ENCODE measurements at places on chromosomes 4 and X.

DNA sequence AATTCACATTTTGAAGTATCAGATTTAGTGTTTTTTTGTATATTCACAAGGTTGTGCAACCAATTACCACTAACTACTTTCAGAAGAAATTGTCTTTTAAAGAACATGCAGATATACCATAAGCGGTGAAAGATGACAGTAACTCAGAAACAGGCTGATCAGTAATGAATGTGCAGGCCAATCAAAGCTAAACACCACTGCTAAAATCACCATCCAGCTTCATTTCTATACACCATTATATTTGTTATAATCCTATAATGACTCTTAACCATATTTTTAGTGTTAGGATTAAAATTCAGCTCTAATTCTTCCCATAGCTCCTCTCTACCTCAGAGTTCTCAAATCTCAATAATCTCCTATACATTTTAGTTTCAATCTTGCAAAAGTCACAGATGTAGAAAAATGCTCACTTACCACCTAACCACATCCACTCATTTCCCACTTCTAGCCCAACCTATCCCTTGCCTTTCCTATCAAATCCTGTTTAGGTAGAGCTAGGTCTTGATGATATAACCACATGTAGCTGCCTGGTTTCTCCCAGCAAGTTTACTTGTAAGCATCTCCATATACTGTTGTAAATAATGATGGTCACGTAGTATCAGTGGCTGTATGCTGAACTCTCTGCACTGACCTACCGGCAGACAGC, 16.6 kb downstream of the COQ2 start:
- no peak for DNase-seq

DNA sequence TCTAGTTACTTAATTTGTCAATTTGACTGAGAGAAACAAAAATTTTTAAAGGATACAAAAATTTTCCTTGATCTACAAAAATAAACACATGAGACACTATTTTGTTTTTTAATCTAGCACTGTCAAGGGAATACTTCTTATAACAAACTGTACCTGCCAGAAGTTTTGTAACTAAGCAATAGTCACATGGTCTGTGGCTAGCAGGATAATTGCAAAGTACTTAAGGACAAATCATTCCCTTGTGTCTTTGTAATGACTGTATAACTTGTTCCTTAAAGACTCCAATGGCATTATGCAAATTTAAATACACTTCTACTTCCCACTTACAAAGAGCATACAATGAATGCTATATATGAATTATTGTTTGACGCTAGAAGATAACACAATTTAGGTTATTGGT, 25.1 kb upstream of the ANK2 start:
- no peak for DNase-seq

GRCh38 chrX:10360116-10360515, 203.3 kb downstream of the CLCN4 start:
- no peak for DNase-seq

DNA sequence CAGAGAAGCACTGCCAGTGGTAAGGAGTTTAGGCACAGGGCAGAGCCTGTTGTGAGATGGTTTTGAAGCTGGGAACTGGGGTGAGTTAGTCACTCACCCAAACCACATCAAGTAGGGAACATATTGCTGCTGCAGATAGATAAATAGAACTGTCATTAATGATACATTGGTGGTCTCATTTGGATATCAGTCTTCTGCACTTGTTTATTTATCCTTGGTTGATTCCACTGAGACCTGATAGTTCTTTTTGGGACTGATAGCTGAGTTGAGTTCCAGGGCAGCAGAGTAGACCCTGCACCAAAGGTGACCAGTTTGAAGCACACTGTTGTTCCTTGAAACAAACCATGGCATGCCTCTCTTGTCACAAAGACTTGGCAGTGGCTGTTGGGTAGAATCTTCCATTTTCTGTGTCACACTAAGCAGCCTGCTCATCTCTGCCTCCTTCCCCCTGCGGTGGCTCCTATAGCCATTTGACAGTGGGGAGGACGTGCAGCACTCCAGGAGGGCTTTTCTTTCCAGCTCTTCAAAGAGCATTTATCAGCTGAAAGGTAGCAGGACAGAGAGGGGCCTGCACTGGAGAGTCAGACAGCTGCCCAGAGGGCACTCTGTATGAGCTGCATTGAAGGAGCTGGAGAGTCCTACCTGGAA, 59.7 kb upstream of the TMEM164 start:
- no peak for DNase-seq
